ENCODE measurements at places on chromosomes 1 and 21.

- no peak for DNase-seq
Measured at GRCh38 chr1:97918961-97919360, 1.9 kb downstream of the DPYD start.

DNA sequence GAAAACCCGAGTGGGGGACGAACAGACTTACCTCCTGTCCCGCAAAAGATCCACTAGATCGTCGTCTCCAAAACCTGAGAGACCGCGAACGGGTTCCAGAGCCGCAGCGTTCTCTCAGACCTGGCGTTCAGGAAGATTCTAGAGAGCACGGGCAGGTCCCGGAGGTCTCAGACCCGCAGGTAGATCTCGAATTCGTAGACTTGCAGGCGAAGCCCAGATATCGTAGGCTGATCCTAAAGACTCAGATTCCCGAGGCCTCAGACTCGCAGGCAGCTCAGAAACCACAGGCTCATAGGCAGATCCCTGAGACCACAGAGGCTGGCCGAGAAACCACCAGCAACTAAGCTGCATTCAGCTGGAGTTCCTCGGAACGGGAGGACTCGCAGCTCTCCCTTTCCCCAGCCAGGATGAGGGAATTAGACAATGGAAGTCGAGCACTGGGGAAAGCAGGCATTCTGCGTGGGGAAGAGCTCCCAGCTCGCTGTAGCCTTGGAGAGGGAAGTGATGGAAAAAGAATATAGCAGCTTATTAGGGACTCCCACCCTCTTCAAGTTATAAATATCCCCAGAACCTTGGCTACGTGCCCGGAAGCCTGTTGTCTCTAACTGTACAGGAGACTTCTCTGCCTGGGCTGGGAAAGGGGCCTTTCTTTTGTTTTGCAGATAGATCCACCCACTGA lies at the start of gene ZNF436:
Gene ZNF436 (minus strand): TSS at position 502 of the 679 bp plus-strand sequence. CDS start 1,831 bp downstream, outside the sequence.
- no peak for DNase-seq

- no peak for DNase-seq
Measured at GRCh38 chr1:178174539-178174938, 80.6 kb downstream of the RASAL2 start.

DNA sequence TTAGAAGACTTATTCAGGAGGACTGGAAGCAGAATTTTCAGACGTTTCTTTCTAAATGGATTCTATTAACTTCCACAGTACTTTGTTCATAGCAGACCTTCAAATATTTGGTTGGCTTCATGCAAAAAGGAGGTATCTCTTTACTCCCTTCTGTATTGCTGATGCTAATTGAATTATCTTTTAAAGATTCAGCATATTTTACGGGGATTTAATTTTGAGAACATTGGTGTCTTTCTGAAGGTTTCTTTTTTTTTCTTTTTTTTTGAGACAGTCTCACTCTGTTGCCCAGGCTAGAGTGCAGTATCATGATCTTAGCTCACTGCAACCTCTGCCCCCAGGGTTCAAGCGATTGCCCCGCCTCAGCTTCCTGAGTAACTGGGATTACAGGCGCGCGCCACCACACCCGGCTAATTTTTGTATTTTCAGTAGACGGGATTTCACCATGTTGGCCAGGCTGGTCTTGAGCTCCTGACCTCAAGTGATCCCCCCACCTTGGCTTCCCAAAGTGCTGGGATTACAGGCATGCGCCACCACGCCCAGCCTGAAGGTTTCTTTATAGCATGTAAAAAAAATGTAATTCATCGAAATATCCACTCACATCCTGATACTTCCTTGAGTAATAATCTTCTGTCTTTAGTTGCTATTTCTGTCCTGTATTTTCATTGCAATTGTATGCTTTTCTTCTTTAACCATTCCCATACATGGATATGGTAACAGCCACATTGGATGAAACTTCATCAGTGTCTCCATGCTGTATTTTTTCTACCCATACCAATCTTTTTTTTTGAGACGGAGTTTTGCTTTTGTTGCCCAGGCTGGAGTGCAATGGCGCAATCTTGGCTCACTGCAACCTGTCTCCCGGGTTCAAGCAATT lies 14.5 kb downstream of the CNST start:
- no peak for DNase-seq

DNA sequence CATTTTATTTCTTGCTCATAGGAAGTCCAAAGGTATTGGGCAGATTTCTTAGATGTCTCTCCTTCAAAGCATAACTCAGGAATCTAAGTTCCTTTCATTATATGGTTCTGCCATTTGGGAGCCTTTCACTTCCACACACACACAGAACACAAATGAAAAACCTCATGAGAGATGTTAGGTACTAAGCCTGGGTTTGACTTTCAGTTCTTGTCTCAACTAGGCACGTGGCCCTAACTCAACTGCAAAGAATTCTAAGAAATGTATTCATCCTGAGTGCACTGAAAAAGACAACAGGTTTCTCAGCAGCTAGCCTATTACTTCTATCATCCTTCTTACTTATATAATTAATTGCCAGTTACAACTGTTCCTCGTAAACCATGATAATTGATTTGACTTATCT lies 190.0 kb upstream of the SAMSN1 start:
- no peak for DNase-seq

DNA sequence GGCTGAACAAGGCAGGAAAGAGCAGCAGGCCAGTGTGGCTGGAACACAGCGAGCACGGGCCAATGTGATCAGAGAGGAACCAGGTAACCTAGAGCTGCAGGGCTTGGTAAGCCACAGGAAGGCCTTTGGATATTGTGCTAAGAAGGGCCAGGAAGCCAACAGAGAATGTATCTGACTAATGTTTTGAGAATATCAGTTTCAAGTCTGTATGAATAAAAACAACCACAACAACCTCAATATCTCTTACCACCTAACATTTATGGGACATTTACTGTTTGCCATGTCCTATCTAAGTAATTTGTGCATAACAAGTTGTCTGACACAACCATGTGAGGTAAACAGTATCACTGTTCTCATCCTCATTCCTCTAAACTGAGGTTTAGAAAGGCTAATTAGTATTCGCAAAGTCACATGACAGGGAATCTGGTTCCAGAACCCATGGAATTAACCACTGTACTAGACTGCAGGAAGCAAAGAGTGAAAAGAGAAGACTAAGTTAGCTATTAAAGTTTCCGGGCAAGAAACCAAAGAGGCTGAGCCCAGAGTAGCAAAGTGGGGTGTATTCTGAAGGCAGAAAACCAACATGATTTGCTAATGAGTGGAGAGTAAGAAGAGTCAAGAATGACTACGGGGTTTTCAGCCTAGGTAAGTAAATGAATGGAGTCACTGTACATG lies 38.9 kb downstream of the SPRTN start:
- no peak for DNase-seq

GRCh38 chr1:86156566-86157455 lies at the start of gene COL24A1:
COL24A1 (minus strand) TSS chr1:86156772; CDS start chr1:86156396, 376 bp downstream.
- DNase-seq, result no peak

- DNase-seq, result no peak
Measured at GRCh38 chr1:214420833-214421232, 130.6 kb downstream of the PTPN14 start.

DNA sequence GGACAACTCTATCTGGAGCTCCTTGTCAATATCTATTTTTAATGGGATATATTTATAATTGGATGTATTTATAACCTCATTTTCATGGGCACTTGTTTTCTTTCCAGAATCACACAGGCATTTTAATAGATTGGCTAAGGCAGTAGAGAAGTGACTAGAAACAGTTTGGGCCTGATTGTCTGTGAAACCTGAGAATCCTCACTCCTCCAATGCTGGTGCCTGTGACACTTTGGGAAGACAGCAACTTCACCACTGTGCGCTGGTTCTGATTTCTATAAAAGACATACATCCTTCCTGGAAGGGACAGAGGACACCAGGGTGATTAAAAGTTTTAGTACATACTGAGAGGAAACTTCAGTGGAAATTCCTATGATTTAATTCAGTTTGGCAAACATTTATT lies 39.6 kb upstream of the RXRG start:
- no peak for DNase-seq

DNA sequence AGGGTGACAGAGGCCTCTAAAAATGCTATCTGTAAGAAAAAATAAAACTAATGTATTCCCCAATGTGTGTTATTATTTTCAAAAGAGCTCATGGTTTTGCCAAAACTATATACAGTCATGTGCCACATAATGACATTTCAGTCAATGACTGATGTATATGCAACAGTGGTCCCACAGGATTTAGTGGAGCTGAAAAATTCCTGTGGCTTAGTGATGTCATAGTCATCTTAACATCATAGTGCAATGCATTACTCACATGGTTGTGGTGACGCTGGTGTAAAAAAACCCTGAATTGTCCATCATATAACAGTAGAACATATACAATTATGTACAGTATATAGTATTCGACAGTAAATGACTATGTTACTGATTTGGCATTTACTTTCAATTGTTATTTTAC lies 172.4 kb downstream of the CACNA1E start:
- DNase-seq, result no peak

GRCh38 chr1:221824025-221824424 lies 82.1 kb upstream of the DUSP10 start:
- no peak for DNase-seq

DNA sequence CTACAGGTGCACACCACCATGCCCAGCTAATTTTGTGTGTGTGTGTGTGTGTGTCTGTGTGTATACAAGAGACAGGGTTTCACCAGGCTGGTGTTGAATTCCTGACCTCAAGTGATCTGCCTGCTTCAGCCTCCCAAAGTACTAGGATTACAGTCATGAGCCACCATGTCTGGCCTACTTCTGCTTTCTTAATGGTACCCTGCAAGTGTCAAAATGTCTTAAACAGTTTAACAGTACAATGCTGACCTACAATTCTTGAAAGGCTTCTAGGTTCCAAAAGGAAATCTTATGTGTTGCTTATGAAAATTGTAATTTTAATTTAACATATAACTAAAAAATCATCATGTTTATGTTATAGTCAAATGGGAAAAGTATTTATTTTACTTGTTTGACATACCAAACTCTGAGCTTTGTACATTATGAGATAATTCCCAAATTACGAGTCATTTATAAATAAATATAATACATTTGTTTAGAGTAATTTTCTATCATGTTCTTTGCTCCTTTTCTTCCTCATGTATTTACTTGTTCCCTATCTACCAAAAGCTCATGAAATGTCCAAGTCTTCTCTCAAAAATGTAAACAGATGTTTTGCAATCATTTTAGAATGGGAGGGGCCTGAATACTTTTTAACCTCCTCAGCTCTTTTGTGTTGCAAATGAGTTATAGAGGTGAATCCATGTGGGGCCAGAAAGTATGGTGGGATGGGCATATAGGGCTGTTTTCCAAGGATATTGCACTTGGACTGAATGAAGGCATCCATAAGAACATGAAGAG lies 8.4 kb upstream of the VCAM1 start:
- no peak for DNase-seq

GRCh38 chr1:186864296-186864695 lies 35.5 kb downstream of the PLA2G4A start:
- DNase-seq, result no peak

GRCh38 chr1:26021647-26022403 lies at the start of gene EXTL1:
EXTL1 (plus strand) TSS chr1:26021775; CDS start chr1:26022647, 872 bp downstream.
- no peak for DNase-seq
